Lower leg skin (tissue), 4 donors: ENCODE measurements at places on chromosomes 13 and 19. TPM values are rescaled to one million over a fixed set of nuclear protein-coding genes. Genes with fewer than 3 reads are reported as not detected.

SYNGR4 gene
- total RNA-seq = not detected

TEX101 gene
- not detected for total RNA-seq

STARD13 gene
- 22.5 TPM for total RNA-seq

DNA sequence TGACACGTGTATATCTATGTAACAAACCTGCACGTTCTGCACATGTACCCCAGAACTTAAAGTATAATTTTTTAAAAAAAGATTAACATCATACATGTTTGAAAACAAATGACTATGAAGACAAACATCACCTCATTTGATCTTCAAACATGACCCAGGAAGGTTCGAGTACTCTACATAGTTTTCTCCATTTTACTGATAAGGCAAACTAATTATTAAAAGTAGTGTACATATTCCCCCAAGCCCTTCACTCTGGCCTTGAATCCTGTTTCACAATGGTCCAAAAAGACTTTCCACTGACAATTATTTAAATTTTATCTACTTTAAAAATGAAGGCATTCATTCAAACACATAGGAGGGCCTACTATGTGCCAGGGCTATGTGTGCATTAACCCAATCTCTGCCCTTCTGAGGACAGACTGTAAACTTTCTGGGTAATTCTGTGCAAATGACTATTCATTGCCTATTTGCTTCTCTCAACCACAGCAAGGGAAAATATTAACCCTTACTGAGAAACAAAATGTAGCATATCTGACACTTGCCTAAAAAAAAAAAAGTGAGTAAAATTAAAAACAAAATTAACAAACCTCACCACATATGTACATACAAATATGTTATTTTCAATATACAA is 22.1 kb downstream of the ATP7B start:
- DNase-seq = no peak

- DNase-seq = no peak
Observed at GRCh38 chr19:17097593-17098126, 22.1 kb downstream of the MYO9B start.

DNA sequence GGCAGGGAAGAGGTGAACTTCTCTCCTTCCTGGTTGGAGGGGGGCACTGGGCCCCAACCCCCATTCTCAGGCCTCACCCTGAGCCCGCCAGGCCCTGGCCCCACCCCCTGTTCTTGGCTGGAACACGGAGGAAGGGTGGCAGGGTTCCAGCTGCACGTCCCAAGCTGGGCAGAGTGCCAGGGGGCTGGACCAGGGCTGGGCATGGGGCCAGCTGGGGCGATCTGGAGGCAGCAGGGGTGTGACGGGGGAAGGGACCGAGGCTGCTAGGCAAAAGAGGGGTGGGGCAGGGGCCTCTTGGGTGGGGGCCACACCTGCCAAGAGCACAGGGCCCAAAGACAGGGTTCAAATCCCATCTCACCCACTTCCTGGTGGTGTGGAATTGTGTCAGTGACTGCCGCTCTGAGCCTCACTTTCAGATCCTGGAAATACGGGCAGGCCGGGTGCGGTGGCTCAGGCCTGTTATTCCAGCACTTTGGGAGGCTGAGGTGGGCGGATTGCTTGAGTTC is 2.2 kb downstream of the HIF3A start:
- DNase-seq = peak; percentile 99

GRCh38 chr19:8500158-8500557 is 2.3 kb downstream of the PRAM1 start:
- DNase-seq = no peak

DNA sequence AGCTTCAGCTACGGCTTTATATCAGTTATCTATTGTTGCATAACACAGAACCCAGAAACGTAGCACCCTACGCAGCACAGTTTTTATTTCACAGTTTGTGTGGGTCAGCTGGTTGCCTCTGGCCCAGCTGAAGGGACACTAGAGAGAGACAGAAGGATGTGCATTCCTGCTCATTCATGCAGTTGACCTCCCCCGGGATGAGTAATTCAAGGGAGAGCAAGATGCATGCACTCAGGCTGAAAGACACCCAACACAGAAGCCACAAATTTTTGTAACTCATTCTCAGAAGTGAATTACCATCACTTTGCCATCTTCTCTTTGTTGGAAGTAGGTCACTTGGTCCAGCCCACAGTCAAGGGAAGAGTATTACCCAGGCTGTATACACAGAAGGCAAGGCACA is 89.5 kb downstream of the EFNB2 start:
- no peak for DNase-seq

- peak; percentile 63 for DNase-seq
Observed at GRCh38 chr13:33279414-33280278, 5.9 kb downstream of the STARD13 start.

DNA sequence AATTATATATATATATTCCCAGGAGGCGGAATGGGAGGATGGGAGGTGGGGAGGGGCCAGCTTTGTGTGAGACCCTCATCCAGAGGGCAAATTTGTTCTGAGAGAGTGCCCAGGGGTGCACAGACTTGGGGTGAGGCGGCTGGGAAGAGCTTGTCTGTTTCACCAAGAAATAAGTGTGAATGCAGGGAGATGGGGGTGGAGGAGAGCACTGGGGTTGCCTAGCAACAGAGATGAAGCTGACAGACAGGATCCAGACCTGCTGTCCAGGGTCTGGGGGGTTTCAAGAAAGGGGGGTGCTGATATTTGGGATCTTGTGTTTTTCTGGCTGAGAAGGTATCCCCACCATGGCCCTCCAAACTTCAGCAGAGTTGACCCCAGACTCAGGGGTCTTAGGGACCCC is 18.6 kb upstream of the TNFAIP8L1 start:
- DNase-seq = no peak

GRCh38 chr13:40338217-40338616 is 328.2 kb downstream of the FOXO1 start:
- no peak for DNase-seq
